ENCODE measurements at places on chromosomes 16 and 17. TPM values are rescaled to one million over a fixed set of nuclear protein-coding genes. Genes with fewer than 3 reads are reported as not detected.

DNA sequence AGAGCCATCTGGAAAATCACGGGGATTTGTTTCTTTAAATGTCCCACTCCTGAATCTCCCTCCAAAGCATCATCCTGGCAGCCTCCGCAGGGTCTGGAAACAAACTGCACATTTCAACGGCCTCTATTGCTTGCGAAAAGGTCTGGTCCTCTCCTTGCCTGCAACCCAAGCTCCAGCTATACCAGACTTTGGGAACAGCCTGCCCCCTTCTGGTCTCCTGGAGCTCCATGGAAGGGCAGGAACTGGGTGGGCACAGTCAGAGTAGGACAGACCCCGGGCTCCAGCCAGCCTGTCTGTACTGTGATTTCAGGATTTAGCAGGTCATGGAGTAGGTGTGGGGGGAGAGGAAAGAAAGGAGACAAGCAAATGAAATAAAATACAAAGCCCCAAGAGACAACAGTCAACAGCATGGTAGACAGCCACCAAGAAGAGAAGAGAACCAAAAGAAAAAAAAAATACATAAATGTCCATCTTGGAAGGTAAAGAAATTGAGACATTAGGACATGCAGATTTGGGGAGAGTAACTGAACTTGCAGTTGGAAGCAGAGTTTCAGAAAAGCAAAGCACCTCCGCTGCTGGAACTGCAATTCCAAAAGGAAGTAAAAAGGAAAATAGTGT is 2.7 kb downstream of the XYLT1 start:
- peak; percentile 36 for DNase-seq

GRCh38 chr16:3810198-3810664 is 70.3 kb downstream of the CREBBP start:
- DNase-seq = no peak

Gene CX3CL1
- 59.5 TPM for total RNA-seq

Gene CCL5
- total RNA-seq = 21.5 TPM

Gene NRN1L
- total RNA-seq = 23.3 TPM
